ENCODE measurements at places on chromosomes 11 and 22. TPM values are rescaled to one million over a fixed set of nuclear protein-coding genes. Genes with fewer than 3 reads are reported as not detected.
A peak's percentile ranks its signal among the peaks of the same experiment; 100 is the strongest.

Gene SLC6A5
- total RNA-seq, result not detected

Gene MMP12
- total RNA-seq, result not detected

GRCh38 chr22:40610329-40610850 lies 26.1 kb downstream of the MRTFA start:
- DNase-seq, result no peak

DNA sequence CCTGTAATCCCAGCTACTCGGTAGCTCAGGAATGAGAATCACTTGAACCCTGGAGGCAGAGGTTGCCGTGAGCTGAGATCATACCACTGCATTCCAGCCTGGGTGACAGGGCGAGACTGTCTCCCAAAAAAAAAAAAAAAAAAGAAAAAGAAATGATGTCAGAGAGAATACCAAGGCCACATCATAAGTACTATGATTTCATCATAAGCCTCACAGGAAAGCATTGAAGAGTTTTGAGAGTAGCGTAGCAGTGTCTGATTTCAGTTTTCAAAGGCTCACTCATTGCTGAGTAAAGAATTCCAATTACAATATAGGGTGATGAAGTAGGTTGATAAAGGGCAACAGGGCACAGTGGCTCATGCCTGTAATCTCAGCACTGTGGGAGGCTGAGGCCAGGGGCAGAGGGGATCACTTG lies 88.8 kb downstream of the MRTFA start:
- DNase-seq, result no peak

DNA sequence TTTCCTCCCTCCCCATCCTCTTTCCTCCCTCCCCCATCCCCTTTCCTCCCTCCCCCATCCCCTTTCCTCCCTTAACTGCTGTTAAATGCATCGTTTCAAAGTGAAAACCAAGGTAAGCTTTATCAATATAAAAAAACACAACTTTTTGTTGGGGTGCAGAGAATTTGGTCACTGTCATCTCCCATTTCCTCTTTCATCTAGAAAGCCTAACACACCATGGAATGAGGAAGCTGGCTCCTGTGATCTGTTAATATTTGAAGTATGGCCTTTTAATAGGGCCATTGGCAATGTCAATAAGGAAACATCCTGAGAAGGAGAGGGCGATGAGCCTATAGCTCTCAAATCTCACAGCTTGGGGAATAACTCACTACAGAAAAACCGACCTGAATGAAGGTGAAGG lies 7.0 kb downstream of the EXPH5 start:
- DNase-seq, result no peak

Gene JAML
- not detected for total RNA-seq

Gene MUC15
- total RNA-seq, result not detected

DNA sequence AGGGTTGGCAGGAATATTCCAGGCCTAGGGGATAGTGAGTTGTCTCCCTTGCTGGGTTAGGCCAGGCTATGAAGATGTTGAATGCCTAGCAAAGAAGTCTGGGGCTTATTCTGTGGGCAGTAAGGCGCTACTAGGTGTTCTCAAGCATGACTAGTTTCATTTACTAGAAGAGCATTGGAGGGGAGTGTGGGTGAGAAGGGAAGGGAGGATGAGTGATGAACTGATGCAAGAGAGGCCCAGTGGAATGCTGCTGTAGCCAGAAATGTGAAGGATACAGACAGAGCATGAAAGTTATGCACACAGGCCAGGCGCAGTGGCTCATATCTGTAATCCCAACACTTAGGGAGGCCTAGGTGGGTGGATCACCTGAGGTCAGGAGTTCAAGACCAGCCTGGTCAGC lies 33.5 kb downstream of the POU2F3 start:
- no peak for DNase-seq

GRCh38 chr11:33687733-33688479 lies 12.7 kb downstream of the C11orf91 start:
- peak; percentile 47 for DNase-seq

DNA sequence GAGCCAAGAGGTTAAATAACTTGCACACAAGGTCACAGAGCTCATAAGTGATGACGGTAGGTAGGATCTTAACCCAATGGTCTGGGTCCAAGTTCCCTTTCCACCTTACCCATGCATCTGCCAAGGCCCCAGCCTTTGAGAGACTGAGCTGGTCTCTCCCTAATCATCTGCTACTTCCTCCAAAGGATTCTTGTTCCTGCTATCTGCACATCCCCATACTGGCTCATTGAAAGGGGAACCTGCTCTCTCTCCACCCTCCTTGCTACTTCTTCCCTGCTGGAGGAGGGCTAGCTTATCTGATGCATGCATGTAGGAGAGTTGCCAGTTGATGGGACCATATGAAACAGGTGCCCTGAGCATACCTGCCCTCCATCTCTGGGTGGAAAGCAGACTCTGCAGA lies 47.7 kb downstream of the COMMD9 start:
- DNase-seq, result no peak

DNA sequence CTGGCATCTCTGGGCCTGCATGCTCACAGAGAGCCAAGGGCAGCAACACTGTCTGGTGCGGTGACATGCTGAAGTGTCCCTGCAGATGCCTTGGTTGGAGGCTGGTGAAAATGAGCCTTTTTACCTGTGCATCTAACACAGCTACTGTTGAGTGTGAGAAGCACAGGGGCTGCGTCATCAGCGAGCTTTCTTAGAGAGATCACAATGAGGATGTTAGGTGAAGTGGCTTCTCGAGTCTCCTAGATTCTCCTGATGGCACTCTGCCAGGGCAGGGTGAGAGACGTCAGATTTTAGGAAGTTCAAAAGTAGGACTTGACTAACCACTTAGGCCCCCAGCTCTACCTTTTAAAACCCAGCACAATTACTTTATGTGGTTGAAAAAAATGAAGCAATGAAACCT lies 3.6 kb upstream of the SLC15A3 start:
- no peak for DNase-seq

DNA sequence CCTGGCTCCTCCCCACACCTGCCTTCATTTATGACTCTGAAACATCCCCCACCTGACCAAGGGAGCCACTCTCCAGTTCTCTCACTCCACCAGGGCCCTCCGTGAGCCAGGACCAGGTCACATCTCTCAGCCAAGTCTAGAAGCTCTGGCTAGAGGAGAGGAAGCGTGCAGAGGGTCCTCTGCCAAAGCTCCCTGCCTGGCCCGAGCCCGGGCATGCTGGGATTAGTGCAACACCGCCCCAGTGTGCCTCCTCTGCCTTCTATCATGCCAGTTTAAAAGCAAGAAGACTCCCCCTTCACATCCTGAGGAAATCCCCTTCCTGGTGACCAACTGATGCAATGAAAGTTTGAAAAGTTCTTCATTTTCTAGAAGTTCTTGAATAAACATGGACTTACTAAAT lies 23.5 kb downstream of the TP53AIP1 start:
- no peak for DNase-seq

DNA sequence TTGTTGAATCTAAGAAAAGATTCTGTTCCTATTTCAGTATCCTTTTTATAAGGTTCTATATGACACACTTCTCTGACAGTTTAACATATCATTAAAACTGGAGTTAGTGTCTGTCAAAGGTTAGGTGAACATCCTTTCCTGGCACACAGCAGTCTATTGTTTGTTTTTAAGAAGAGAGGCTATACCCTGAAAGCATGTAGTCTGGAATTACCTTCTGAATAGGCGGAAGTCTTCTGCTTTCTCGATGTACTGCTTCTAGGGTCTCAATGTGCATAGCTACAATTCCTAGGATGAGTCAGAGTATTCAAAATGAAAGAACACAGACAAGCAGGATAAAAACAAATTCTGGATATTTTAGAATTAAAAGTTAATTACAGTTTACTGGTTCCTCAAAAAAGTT lies 188.6 kb downstream of the SWAP70 start:
- DNase-seq, result no peak

DNA sequence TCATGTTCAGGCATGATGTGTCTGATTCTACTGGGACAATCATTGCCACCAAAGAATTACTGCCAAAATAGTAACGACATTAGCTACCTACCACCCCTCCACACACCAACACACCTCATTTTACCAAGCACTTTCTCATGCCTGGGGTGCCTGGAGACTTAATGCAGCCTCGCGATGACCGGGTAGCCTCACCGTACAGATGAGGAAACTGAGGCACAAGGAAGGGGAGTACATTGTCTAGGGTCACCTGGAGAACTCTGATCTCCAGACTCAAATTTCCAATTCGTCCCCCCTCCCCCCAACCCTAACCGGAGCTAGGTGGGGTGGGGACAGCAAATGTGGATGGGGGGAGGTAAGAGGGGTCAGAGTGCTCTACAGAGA lies 2.7 kb upstream of the RTN4RL2 start:
- no peak for DNase-seq

DNA sequence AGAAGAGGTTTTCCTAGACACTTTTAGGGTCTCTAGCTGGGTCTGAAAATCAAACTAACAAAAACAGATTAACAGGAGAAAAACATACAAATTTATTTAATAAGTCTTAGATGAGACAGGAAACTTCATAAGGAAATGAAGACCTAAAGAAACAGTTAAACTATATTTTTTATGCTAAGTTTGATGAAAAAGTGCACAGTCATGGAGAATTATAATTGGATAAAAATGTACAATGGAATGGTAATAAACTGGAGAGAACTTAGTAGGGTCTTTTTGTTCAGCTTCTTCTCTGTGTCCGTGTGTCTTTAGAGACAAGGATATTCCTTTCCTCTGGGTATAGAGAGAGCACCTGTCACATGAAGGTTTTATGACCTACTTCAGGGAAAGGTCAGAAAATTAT lies 323.4 kb downstream of the RAB38 start:
- DNase-seq, result no peak

DNA sequence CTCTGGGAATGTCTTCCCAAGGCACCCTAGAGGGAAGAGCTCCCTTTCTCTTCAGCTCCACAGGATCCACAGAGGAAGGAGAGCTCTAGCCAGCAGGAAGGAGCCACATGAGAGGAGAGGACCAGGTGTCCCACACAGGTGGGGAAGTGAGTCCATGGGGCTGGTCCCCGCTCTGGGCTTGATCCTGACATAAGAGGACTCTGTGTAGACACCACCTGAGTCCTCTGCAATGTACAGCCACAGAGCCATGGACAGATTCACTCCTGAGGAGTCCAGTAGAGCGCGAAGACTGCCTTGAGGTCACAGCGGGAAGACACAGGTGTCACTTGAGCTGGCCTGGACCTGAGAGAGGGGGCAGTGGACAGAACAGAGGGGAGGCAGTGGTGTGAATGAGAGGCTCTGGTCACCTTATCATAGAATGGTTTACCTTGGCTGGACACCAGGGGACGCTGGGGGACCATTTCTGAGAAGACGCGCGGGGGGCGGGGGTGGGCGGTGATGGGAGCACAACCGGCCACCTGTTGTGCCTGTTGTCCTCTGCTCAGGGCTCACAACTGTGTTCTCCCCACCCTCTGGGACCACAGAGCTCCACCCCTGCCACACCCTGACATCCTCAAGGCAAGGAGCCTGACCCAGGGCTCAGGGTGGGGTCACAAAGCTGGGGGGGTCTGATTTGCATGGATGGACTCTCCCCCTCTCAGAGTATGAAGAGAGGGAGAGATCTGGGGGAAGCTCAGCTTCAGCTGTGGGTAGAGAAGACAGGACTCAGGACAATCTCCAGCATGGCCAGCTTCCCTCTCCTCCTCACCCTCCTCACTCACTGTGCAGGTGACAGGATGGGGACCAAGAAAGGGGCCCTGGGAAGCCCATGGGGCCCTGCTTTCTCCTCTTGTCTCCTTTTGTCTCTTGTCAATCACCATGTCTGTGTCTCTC lies 128.2 kb downstream of the ZNF280B start:
- DNase-seq, result no peak

Gene APOL5
- total RNA-seq, result not detected

Gene TCN2
- 44.8 TPM for total RNA-seq

Gene PLEKHB1
- total RNA-seq, result not detected

Gene WNT7B
- total RNA-seq, result 89.1 TPM

GRCh38 chr11:12131943-12132789 lies 21.8 kb downstream of the MICAL2 start:
- no peak for DNase-seq

Gene ANGPTL5
- total RNA-seq, result not detected

Gene LMNTD2
- total RNA-seq, result 6.7 TPM

- no peak for DNase-seq
These were observed 174.2 kb downstream of the BUD13 start for GRCh38 chr11:116598556-116598955.

DNA sequence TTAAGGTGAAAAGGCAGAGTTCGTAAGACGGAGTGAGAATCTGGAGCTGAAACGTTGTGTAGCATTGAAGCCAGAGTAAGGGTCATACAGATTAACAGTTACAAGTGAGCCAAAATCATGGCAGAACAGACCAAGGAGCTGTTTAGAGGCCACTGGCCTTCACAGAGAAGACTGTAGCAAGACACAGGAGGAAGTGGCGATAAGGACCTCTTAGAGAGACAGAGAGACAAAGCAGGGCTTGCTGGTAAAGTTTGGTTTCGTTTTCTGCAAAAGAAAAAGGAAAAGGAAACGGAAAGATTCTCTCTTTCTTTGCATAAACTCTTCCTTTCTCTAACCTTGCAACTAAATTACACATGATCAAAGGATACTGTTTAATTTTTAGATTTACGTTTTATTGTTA lies 83.0 kb downstream of the AASDHPPT start:
- no peak for DNase-seq

GRCh38 chr22:43753688-43754087 lies 58.4 kb downstream of the EFCAB6 start:
- DNase-seq, result no peak

GRCh38 chr11:36162883-36163434 lies 126.3 kb downstream of the COMMD9 start:
- no peak for DNase-seq

DNA sequence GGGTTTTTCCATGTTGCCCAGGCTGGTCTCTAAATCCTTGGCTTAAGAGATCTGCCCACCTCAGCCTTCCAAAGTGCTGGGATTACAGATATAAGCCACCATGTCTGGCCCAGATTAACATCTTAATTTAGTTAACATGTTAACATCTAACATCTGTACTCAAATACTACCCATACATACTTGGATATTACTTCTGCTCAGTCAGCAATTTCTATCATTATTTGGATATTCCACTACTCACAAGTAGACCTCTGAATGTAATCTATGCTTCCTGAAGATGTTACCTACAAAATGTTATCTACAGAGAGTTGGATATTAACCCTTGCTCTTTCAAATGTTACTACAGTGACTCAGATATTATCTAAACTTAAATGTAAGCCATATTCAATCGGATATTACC lies 4.0 kb downstream of the CCKBR start:
- DNase-seq, result no peak

GRCh38 chr11:102564110-102564509 lies 33.6 kb upstream of the MMP7 start:
- DNase-seq, result peak; percentile 52

Gene TNNT3
- total RNA-seq, result not detected

DNA sequence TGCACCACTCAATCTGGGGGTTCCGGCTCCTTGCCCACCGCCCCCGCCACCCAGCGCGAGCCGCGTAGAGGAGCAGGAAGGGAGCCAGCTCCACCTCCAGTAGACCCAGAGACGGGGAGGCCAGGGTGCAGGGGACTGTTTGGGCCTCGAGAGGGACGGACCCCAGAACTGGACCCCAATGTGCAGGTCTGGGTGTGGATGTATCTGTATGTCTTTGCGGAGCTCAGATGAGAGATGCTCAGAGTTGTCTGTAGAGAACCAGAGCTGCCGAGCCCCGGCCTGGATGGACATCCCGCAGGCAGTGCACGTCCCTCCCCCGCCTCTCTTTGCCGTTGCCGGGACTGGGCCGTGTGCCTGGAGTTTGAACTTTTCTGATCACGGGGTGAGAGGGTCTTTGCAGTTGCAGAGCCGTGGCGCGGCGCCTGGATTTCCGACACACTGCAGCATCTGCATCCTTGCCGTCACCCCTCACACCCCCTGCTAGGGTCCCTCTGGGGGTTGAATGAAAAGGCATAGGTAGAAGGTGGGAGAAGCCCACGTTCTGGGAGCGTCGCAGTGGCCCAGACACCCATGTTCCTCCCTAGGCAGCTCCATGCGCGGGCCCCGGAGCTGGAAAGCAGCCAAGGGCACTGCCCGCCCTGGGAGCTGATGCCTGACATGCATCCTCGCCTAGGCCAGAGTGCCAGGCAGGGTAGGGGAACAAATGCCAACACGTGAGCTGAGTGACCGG lies 105.2 kb downstream of the KCNQ1 start:
- DNase-seq, result no peak
